Activated CD4-positive, alpha-beta memory T cell treated with anti-CD3 and anti-CD28 coated beads for 36 hours (primary cell): ENCODE measurements at places on chromosomes 2 and 18. TPM values are rescaled to one million over a fixed set of nuclear protein-coding genes. Genes with fewer than 3 reads are reported as not detected.

- no peaks in the 10 kb centered on the region for H3K36me3 ChIP-seq
- no peaks in the 10 kb centered on the region for H3K4me1 ChIP-seq
- no peaks in the 10 kb centered on the region for H3K27me3 ChIP-seq
- H3K4me3 ChIP-seq, result no peak overlapping the region
- DNase-seq, result no peak
These were observed 164.8 kb downstream of the MYCN start for GRCh38 chr2:16104949-16105668.

LRP2 gene
- total RNA-seq, result 0.27 TPM

UPP2 gene
- not detected for total RNA-seq

- DNase-seq, result no peak
These were observed 323.9 kb upstream of the NRP2 start for GRCh38 chr2:205358351-205358815.

GRCh38 chr18:3966642-3967358 lies 488.3 kb downstream of the DLGAP1 start:
- H3K4me1 ChIP-seq, result no peaks in the 10 kb centered on the region
- H3K27me3 ChIP-seq, result peaks cover 2% of the 10 kb centered on the region
- H3K36me3 ChIP-seq, result no peaks in the 10 kb centered on the region

DNA sequence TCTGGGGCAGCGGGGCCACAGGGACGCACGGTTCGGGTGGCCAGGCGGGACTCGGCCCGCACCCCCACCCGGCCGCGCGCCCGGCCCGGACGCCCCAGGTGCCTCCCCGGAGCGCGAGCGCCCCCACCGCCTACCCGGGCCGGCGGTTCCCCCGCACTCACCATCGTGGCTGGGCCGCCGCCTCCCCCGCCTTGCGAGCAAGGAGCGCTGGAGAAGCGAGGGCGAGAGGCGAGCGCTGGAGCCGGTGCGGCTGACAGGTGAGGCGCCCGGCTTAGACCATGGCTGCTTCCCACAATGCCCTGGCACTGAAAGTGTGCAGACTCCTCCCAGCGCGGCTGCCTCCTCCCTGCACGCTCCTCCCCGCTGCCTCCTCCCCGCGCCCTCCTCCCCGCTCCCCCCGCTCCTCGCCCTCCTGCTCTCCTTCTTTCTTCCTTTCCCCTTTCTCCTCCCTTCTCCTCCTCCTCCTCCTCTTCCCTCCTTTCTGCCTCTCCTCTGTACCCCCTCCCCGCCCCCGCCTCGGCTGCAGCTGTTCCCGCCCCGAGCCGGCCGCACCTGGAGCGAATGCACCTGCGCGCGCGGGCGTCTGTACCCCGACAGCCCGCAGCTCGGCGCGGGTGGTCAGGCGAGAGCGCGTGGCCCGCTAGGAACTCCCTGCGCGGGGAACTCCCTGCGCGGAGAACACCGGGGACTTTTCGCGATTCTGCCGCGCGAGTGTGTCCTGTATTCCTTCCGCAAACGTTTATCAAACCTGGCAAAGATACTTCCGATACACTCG lies at the start of gene AP1S3:
AP1S3 (minus strand) TSS at position 296 of the 775 bp plus-strand sequence; CDS start at position 164, 132 bp downstream.
- peaks cover 3% of the 10 kb centered on the region for H3K36me3 ChIP-seq
- no peaks in the 10 kb centered on the region for H3K27me3 ChIP-seq
- H3K4me3 ChIP-seq, result peak within 1 kb of the TSS; percentile 94
- peak; percentile 83 for DNase-seq
- peaks cover 11% of the 10 kb centered on the region for H3K4me1 ChIP-seq

- no peak overlapping the region for H3K27ac ChIP-seq
- no peaks in the 10 kb centered on the region for H3K4me1 ChIP-seq
- H3K36me3 ChIP-seq, result no peaks in the 10 kb centered on the region
- no peak overlapping the region for H3K4me3 ChIP-seq
- H3K27me3 ChIP-seq, result no peaks in the 10 kb centered on the region
- DNase-seq, result no peak
These were observed 40.6 kb upstream of the TLK1 start for GRCh38 chr2:171201271-171201670.

DNA sequence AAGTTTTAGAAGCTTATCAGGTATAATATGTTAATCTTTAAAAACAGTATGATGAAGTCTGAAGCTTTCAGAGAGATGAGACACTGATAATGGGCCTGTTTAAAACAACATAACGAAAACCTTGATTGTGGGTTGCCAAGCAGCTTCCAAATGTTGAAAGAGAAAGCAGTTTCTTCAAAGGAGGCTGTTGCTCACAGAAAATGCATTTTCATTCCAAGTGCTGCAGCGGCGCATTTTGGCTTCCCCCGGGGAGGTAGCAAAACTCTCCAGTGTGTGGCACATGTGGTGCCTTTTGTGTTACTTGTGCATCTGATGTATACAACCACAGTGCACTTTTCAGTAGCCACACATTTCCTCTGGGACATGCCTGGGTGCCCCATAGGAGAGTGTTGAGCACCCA lies 66.1 kb downstream of the TMEFF2 start:
- peaks cover 2% of the 10 kb centered on the region for H3K27me3 ChIP-seq
- no peak for DNase-seq
- no peak overlapping the region for H3K27ac ChIP-seq
- H3K4me1 ChIP-seq, result no peaks in the 10 kb centered on the region
- H3K4me3 ChIP-seq, result no peak overlapping the region
- H3K36me3 ChIP-seq, result no peaks in the 10 kb centered on the region

SLC25A12 gene
- total RNA-seq, result 17.0 TPM

- no peaks in the 10 kb centered on the region for H3K4me1 ChIP-seq
- H3K27ac ChIP-seq, result no peak overlapping the region
- no peak for DNase-seq
- H3K36me3 ChIP-seq, result no peaks in the 10 kb centered on the region
- H3K4me3 ChIP-seq, result no peak overlapping the region
These were observed 244.7 kb downstream of the CTNNA2 start for GRCh38 chr2:79757526-79757925.

DNA sequence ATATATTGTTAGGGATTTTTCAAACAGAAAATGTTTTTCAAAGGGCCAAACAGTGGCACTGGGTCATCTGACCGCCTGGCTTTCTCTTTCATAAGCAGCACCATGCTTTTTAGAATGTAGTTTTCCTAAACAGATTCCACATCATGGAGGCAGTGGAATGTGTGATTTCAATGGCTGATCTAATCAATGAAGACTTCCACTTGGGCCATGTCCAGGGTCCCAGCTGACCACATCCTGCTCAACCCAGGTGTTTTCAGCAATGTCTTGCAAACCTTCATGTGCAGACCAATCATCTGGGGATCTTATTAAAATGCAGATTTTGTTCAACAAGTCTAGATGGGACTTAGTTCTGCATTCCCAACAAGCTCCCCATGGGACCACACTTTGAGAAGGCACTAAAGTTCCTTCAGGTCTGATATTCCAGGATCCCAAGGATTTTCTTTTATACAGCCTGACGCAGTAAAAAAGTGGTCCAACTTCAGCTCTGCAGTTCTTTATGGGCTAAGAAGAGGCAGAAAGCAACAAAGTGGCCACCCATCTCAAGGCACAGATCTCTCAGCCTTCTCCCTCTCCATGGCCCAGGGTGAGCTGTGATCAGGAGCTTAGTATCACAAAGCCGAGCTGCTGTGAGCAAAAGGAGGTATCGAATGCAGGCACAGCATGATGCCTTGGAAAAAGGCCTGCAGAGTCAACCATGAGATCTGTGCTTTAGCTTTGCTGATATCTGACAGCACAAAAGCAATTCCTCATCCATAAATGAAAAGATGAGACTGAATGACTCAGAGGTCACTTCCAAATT lies 3.7 kb downstream of the ALKAL2 start:
- no peaks in the 10 kb centered on the region for H3K4me1 ChIP-seq
- no peak overlapping the region for H3K4me3 ChIP-seq

DNA sequence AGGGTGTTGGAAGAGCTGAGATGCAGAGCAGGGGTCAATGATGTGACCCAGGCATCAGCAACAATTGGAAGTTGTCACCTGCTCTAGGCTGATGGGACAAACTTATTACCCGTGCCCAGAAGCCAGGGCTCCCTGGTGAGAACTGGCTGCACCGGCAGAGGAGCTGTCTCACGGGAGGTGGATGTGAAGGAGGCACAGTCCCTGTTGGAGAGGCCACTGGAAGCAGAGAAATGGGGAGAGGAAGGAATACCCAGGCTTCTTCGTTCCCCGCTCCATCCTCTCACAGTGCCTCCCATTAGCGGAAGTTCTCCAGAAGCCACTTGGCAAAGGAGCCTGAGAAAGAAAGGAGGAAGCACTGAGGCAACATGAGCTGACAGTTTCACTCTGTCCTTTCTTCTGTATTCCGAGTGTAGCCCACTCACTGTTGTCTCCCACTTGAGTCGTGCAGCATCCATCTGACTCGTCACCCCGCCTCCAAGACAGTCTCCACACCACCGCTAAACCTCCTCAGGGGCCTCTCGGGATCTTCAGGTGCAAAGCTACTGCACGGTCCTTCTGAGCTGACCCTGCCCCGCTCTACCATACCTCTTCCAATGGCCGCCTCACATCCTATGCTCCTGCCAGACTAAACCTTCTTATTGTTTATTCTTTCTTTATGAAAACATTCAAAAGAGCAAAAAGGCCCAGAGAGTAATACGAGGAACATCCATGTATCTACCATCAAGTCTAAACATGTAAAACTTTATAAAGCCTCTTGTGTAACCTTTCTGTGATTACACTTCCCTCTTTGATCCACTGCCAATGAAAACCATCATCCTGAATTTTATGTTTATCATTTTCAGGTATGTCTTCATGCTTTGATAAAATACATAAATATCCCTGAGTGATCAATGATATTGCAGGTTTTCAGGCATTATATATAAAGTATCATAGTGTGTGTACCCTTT lies 19.1 kb upstream of the AFTPH start:
- no peak overlapping the region for H3K27ac ChIP-seq
- no peak overlapping the region for H3K4me3 ChIP-seq
- peaks cover 6% of the 10 kb centered on the region for H3K27me3 ChIP-seq
- H3K36me3 ChIP-seq, result no peaks in the 10 kb centered on the region
- no peak for DNase-seq
- H3K4me1 ChIP-seq, result peaks cover 3% of the 10 kb centered on the region

GRCh38 chr2:112699984-112700667 lies 20.7 kb upstream of the NT5DC4 start:
- H3K36me3 ChIP-seq, result no peaks in the 10 kb centered on the region
- H3K27me3 ChIP-seq, result peaks cover 1% of the 10 kb centered on the region
- DNase-seq, result no peak
- H3K27ac ChIP-seq, result no peak overlapping the region
- peaks cover 7% of the 10 kb centered on the region for H3K4me1 ChIP-seq
- no peak overlapping the region for H3K4me3 ChIP-seq

SPEG gene
- 1.7 TPM for total RNA-seq

- no peak overlapping the region for H3K27ac ChIP-seq
- H3K27me3 ChIP-seq, result no peaks in the 10 kb centered on the region
- DNase-seq, result no peak
- H3K36me3 ChIP-seq, result no peaks in the 10 kb centered on the region
- no peak overlapping the region for H3K4me3 ChIP-seq
These were observed 515.3 kb upstream of the DCC start for GRCh38 chr18:51824746-51825145.

MATN3 gene
- total RNA-seq, result not detected

GRCh38 chr2:68172521-68172920 lies 14.8 kb downstream of the PNO1 start:
- H3K27me3 ChIP-seq, result no peaks in the 10 kb centered on the region
- DNase-seq, result no peak
- H3K4me3 ChIP-seq, result no peak overlapping the region
- H3K4me1 ChIP-seq, result peaks cover 3% of the 10 kb centered on the region

SERPINB11 gene
- total RNA-seq, result not detected

DNA sequence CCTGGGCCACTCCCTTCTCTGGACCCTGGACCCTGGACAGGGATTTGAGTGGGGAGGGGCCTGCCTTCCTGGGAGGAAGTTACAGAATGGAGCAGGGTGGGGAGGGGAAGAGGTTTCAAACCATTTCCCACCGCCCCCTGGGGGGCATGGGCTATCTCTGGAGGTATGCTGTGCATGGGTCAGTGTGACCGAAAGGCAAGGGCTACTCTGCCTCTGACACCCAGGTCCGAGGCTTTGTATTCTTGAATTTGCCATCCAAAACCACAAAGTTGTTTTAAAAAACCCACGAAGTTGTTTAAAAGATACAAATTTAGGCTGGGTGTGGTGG lies 46.9 kb downstream of the GORASP2 start:
- no peaks in the 10 kb centered on the region for H3K27me3 ChIP-seq
- DNase-seq, result no peak
- no peak overlapping the region for H3K4me3 ChIP-seq
- H3K4me1 ChIP-seq, result peaks cover 14% of the 10 kb centered on the region

- H3K4me3 ChIP-seq, result no peak overlapping the region
- no peaks in the 10 kb centered on the region for H3K27me3 ChIP-seq
- DNase-seq, result no peak
These were observed 48.2 kb downstream of the MAPRE2 start for GRCh38 chr18:35089382-35089781.

GRCh38 chr18:79949697-79950487 lies 1.6 kb downstream of the SLC66A2 start:
- H3K4me1 ChIP-seq, result peaks cover 40% of the 10 kb centered on the region
- peaks cover 9% of the 10 kb centered on the region for H3K36me3 ChIP-seq
- no peaks in the 10 kb centered on the region for H3K27me3 ChIP-seq
- H3K4me3 ChIP-seq, result peak overlapping the region; percentile 79
- no peak for DNase-seq

EPB41L3 gene
- 0.88 TPM for total RNA-seq

DNA sequence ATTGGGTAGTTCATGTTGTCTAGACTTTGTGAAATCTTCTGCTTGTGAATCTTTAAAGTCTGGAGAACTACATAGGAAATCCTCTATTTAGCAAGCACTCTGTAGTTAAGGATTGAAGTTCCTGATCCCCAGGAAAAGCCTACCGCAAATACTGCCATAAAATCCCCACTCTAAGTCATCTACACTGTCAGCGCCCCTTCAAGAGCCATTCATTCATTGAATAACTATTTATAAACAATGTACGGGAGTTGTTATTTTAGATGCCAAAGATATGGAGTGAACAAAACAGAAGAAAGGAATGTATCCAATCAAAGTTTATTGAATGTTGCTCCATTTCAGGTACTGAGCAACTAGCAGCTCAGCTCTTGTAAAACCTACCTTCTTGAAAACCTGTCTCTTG lies 36.5 kb upstream of the SLC39A10 start:
- DNase-seq, result no peak
- H3K4me1 ChIP-seq, result no peaks in the 10 kb centered on the region

ALPP gene
- total RNA-seq, result not detected

DNA sequence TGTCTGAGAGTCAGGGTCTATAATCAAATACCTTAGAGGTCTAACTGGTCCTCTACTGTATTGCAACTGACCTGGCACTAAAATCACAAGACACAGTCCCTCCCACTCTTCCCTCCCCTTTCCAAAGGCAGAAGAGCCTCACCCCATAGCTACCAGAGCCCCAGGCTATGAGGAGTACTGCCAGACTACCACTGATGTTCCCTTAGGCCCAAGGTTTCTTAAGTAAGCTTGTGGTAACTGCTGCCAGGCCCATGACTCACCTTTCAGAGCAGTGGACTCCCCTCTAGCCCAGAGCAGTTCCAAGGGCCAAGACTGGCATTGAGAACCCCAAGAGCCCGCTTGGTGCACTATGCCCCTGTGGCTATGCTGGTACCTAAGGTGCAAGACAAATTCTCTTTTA lies 1193.4 kb downstream of the DSC3 start:
- no peak overlapping the region for H3K4me3 ChIP-seq
- no peaks in the 10 kb centered on the region for H3K36me3 ChIP-seq
- H3K27ac ChIP-seq, result no peak overlapping the region
- no peak for DNase-seq
- H3K27me3 ChIP-seq, result no peaks in the 10 kb centered on the region
- no peaks in the 10 kb centered on the region for H3K4me1 ChIP-seq

- H3K4me3 ChIP-seq, result peak overlapping the region; percentile 60
- peaks cover 52% of the 10 kb centered on the region for H3K27me3 ChIP-seq
- H3K4me1 ChIP-seq, result peaks cover 10% of the 10 kb centered on the region
These were observed 767 bp upstream of the NPPC start for GRCh38 chr2:231926761-231927565.

- H3K27me3 ChIP-seq, result no peaks in the 10 kb centered on the region
- H3K36me3 ChIP-seq, result no peaks in the 10 kb centered on the region
- no peak for DNase-seq
These were observed 470.2 kb downstream of the TXNL1 start for GRCh38 chr18:56168049-56168781.

UCN gene
- total RNA-seq, result 1.8 TPM
